Stimulated activated CD4-positive, alpha-beta T cell treated with anti-CD3 and anti-CD28 coated beads, TNF-alpha, amount 100 ng/mL, for 24 hours (primary cell): ENCODE measurements at places on chromosomes 2 and 18.

GRCh38 chr2:24453379-24454073 lies 37.5 kb upstream of the NCOA1 start:
- no peak for DNase-seq

GRCh38 chr2:67867735-67868134 lies 195.1 kb downstream of the C1D start:
- no peak for DNase-seq

DNA sequence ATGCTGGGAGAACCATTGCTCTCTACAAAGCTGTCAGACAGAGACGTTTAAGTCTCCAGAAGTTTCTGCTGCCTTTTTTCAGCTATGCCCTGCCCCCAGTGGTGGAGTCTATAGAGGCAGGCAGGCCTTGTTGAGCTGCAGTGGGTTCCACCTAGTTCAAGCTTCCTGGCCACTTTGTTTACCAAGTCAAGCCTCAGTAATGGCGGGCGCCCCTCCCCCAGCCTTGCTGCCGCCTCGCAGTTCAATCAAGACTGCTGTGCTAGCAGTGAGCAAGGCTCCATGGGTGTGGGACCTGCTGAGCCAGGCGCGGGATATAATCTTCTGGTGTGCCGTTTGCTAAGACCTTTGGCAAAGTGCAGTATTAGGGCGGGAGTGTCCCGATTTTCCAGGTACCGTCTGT lies 52.7 kb upstream of the SCYGR2 start:
- DNase-seq: no peak

- peak; percentile 47 for DNase-seq
Observed at GRCh38 chr2:75199428-75200011, at the start of gene TACR1. TSS of gene TACR1 (minus strand) at chr2:75199520. CDS start at chr2:75198934, 586 bp downstream.

DNA sequence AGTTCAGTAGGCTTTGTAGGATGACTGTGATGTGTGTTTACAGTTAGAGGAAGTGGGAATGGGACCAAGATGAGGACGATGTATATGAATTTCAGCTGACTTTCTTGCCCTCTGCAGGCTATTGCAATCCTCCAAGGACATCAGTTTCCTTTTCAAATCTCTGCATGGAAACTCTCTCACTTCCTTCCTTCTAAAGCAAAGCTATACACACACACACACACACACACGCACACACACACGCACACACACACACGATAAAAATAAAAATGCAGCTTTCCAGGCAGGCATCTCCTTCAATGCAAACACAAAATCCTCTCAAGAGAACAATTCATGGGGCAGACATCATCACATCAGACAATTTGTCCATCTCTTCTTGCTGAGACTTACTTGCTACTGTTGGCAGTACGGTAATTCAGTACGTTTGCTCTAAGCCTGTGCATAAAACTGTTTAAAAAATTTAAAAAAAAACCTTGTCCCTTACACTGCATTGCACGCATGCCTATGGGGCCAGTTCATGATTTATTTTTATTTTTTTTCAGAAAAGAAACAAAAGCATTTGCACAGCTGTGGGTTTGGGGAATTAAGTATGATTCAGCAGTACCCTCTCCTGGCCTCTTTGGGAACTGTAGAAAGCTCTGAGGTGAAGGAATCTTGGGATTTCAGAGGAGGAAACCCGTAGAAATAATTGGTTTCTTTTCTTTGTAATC lies 27.1 kb upstream of the ICOS start:
- no peak for DNase-seq

DNA sequence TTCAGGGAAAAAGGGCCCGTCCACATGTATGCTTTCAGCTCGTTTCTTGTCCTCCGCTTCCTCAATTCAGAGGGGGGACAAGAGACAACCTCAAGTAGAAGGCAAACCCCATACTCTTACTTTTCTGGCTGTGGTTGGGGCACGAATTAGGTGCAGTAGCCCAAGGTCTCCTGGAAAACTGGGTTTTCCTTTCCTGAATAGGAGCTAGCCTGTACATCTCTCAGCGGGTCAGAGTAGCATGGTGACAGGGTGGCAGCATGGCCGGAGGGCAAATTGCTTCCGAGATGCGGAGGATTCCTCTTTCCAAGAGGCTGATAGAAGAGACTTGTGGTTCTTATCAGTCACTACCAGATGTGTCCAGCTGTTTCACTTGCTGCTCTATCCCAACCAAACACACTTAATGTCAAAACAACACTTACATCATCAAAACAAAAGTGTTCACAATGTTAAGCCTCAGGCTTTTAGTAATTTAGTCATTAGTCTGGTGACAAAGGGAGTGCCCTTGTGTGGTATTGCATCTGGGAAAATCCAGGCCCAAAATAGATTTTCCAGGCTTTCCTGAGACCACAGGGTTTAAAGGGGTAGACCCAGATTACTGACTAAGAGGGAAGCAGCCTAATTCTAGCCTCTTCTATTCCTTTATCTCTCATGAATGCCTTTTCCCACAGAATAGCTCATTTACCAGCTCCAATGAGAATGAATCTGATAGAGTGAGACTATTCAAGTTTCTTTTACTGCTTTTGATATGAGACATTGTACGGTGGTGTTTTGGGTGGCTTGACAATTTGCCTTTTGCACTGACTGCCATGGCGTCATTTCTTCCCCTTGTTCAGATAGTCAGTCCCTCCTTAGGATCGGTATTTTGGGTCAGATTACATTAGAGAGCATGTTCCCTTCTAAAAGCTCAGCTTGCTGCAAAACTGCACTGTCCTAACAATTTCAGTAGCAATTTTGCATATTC lies 162.0 kb downstream of the LTBP1 start:
- no peak for DNase-seq

DNA sequence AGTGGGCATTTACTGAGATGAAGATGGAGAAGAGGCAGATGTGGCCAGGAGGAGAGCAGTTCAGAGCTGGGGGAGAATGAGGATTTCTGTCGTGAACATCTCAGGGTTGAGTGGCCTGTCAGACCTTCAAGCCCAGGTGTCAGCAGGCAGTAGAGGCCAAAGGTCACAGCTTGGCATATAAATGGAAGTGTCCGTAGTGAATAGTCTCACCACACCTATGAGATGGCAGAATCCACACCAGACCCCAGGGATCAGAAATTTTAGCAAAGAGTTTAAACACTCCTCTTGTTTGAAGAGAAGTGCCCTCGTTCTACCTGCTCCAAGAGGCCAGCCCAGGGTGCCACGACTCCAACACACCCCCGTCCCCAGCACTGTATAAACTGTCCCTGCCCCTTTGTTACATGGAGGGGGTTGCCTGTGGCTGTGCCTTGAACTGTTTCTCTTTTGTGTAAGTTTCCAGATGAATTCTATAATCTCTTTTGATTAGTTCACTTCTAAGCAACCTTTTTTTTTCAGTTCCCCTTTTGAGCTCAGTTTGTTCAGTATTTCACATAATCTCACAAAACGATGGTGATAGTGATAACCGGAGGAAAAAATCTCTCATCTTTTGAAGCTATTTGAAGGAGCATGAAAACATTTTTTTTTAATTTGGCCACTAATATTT lies 69.0 kb upstream of the TTC39C start:
- no peak for DNase-seq

DNA sequence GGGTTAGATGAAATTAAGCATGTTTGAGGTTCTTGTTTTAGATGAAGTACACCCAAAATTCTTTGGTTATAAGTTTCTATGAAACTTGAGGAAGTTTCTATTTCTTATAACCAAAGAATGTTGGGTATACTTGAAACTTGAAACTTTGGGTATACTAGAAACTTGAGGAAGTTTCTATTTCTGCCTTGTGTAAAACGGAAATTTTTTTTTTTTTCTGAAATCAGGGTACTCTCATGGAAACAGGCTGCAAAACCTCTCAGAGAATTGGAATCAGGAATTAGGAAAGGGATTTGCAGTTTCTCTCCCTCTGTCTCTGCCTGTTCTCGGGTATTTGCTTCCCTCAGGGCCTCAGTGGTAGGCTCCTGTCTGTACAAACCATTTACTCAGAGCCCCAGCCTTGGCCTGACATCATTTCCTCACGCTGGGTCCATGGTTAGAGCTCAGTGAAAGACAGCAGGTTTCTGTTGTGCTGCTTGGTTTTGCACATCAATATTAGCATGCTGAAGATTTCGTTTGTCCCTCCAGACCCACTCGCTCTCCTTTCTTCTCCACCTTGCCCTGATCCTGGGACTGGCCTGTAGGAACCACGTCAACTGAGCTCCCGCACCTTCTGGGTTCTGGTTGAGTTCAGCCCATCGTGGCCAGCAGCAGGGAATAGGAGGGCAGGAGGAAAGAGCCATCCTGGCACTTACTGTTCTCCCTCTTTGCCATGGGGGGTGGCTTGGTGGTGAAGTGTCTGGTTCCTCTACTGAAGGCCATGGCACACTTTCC lies 106.4 kb downstream of the POLR1A start:
- no peak for DNase-seq

- DNase-seq: no peak
Observed at GRCh38 chr2:189683348-189683747, 8.9 kb downstream of the ANKAR start.

DNA sequence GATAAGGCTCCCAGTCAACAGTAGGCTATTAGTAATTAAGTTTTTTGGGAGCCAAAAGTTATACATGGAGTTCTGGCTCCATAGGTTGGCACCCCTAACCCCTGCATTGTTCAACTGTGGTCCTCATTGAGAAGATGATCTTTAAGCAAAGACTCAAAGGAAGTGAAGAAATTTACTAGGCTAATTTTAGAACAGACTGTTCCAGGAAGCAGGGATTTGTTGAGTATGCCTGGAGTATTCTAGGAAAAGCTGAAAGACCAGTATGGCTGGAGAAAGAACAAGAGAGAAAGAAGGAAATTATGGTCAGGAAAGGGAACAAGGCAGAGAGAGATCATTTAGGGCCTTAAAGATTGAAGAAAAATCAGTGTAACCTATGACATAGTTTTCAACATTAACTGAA lies 125.1 kb downstream of the PMAIP1 start:
- no peak for DNase-seq

GRCh38 chr2:149579972-149580882 lies 7.3 kb downstream of the MMADHC start:
- DNase-seq: no peak

DNA sequence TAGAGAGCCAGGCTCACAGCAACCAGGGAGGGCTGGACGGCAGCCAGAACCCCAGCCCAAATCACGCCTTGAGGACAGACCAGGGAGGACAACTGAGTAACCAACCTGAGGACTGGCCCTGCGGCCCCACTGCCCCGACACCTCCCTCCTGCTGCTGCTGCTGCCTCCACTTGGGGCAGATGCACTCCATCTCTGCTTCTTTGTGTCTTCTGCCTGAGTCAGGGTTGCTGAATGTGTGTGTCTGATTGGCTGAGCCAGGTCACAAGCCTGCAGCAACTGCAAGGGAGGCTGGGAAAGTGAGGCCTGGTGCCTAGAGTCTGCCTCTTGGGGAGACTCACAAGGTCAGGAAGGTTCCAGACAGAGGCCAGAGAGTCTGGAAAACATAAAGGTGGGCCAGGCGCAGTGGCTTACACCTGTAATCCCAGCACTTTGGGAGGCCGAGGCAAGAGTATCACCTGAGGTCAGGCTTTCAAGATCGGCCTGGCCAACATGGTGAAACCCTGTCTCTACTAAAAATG lies 83.4 kb downstream of the ZFP36L2 start:
- no peak for DNase-seq

DNA sequence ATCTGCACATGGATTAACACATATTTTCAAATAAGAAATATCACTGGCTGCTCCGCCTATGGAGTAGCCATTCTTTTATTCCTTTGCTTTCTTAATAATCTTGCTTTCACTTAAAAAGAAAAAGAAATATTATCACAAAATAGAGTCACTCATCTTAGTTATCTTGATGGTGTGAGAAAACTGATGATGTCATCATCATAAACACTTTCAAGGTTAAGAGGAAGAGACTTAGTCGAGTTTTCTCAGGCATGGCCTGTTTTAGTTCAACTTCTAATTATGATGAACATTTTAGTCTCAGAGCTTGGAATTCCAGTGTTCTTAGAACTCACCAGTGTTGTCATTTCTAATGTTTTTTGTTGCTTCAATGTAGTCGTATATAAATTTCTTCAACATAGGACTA lies 506.1 kb downstream of the PTPRM start:
- no peak for DNase-seq

GRCh38 chr2:167842047-167842446 lies 405.3 kb downstream of the STK39 start:
- DNase-seq: no peak

DNA sequence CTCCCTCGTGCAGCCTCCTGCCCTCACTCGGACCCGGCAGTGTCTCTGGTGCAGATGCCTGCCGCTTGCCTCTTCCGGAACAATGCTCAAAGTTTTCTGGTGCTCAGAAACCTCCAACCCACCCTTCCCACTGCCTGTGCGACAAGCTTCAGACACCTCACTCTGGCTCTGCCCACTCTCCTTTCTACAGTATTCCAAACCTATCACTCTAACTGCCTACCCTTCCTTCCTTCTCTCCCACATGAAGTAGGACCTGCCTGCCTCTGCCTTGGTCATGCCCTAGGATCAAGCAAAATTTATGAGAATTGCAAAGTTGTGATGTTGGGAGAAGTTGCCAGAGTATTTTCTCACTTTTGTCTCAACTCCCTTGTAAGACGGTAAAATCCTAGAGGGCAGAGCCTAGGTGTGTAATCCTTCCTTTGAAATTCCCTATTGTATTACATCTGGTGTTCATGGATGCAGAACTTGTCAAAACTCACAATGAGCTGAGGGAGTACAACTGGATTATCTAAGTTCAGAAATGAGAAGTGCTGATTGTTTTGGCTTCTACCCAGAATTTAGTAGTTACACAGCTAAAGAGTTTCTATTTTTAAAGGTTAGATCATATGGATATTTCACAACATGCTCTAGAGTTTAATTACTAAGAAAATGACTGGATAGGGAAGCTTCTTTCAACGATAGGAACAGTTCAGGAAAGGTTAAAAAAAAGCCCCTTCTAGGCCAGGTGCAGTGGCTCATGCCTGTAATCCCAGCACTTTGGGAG lies 7.2 kb downstream of the NPC1 start:
- no peak for DNase-seq

- DNase-seq: no peak
Observed at GRCh38 chr2:241563981-241564595, 5.5 kb downstream of the BOK start.

DNA sequence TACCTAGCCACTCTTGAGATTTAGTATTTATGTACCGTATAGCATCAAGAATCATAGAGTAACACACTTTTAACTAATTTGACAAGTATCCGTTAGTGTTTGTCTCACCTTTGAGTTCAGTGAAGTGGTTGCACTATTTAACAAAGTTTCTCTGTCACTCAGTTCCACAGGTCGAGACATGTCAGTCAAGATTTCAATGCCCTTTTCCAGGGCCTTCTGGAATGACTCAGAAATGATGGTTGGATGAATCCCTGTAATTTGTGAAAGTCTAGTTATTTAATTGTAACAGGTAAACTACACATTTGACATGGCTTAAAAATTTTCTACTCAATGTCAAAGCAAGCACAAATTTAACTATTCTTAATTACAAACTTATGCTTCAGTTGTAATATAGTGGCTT lies 9.7 kb downstream of the CCT4 start:
- no peak for DNase-seq
